Cardiac septum (tissue), 1 donor: ENCODE measurements at places on chromosomes 13 and 19.

- no peak for DNase-seq
These were observed 14.4 kb upstream of the CYP2B6 start for GRCh38 chr19:40976724-40977123.

- DNase-seq = no peak
These were observed 14.8 kb downstream of the RB1 start for GRCh38 chr13:48318377-48318811.

GRCh38 chr13:106473154-106473553 lies 62.3 kb downstream of the EFNB2 start:
- no peak for DNase-seq

DNA sequence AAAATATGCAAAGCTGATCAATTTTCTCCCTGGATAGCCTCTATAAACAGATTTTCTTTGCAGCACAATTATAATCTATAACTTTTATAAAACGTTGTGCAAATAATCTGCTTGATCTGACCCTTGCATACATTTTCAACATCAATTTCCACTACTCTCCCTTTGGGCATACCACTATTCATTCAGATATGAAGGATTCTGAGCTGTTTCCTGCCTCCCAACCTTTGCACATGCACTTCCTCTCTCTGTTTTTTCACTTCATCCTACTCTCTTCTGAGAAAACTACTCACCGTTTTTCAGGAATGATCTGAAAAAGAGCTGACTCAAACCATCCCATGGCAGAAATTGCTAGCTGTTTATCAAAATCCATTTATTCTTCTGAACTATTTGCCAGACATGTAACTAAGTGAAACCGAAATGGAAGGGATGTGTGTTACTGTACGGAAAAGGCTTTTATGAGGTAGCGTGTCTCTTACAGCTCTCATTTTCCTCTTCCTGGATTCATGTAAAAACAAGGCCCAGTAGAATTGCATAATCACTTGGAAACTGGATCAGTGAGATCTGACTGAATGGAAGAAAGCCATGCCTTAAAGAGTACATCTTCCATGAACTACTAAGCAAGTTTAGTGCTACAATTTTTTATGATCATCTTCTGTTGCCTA lies 1447.3 kb upstream of the MIR17HG start:
- no peak for DNase-seq

DNA sequence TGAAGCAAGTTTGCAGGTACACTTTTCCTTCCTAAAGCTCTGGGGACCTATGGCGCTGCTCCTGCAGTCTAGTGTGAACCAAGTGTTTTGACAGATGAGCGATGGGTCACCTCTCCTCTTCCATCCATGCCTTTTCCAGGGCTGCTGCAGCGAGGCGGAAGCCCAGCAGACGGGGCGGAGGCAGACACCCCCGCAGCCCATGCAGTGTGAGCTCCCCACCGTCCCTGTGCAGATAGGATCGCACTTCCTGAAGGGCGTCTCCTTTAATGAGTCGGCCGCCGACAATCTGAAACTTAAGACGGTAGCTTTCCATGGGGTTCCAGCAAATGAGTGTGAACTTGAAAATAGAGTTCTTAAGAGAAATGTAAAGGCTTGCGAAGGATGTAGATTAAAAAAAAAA lies 37.1 kb upstream of the GPI start:
- DNase-seq = no peak

- no peak for DNase-seq
These were observed 117.5 kb downstream of the CCNA1 start for GRCh38 chr13:36549755-36550154.

DNA sequence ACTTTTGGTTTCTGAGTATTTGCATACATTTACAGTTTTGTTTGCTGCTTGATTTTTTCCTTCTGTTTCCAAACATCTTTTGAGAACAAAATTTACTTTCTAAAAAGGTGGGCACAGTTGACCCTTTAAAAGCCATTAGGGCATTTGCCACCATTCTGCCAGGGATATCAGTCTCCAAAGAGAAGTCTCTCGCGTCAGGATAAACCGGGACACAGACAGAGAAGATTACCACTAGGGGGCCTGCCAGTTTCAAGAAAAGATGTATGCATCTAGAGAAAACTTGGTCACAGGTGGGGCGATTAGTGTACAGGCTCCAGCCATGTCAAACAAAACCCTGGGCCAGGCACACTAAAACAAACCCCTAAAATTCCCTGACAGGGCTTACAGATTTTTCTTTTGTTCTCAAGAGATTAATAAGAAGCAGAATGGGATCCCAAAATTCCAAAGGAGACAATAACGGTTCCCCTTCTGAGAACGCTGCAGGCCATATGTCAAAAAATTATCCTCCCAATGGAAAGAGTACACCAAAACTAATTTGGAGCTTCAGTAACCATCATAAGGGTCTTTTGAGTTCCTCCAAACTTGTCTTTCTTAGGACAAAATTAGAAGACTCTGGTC lies 10.7 kb upstream of the PABPC3 start:
- no peak for DNase-seq
